GOT3 (cell line): ENCODE measurements at places on chromosomes 2 and 18.

GRCh38 chr2:218995561-218995960 is 2.3 kb upstream of the CRYBA2 start:
- DNase-seq = no peak

DNA sequence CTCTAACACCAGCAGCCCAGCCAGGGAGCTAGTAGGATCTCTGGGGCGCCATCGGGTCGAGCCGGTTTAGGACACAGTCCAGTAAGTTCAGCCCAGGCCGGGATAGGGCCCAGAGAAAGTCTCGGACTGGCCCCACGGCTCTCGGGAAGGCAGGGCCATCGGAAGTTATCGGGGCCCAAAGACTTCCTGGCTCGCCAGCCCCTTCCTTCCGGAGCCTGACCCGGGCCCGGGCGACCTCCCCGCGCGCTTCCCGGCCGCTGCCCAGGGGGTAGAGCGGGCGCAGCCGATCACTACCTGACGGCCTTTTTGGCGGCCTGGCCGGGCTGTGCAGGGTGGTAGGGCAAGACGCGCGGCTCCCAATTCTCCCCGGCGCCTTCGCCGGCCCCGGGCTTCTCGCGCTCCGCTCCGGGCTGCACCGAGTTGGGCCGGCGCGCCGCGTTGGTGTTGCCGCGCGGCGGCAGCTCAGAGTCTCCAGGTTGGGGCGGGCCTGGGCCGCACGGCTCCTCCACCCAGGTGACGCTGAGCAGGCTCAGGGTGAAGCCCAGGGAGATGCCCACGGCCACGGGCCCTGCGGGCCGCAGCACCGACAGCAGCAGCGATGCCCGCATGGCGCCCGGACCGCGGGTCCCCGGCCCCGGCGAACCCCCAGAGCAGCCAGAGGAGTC is 546 bp downstream of the CHPF start:
- DNase-seq = no peak

GRCh38 chr18:76709659-76710645 is 112.4 kb upstream of the ZNF236 start:
- DNase-seq = no peak

DNA sequence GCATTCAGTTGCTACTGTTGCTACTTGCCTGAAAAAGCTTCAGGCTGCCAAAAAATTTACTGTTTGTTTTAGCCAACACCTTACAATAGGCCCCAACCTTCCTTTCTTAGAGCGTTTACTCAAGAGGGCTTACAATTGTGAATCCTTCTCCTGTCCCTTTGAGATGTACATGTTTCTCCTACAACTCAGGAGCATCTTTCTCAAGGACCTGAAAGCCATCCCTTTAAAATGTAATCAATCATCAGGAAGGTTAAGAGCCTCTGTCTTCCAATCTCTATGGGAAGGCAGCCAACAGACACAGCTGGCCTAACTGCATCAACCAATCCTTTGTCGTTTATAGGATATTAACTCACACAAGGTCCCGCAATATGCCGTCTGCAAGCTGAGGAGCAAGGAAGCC is 3.4 kb upstream of the IER3IP1 start:
- DNase-seq = no peak

DNA sequence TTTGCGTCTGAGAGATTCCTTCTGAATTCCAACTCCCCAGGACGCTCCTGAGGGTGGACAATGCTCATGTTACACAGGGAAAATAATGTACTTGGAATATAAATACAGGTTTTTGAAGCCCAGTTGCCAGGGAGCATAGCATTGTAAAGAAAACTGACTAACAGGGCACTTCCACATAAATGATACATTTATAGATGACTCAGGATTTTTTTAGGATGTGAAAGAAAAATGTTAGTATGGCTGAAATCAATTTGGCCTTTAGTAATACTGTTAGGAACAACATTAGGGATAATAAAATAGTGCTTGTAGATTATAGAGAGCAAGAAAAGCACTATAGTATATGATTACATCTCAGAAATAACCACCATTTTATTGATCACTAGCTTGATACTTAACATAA is 23.6 kb downstream of the ZNF397 start:
- no peak for DNase-seq
